ENCODE measurements at places on chromosomes 5 and 9. TPM values are rescaled to one million over a fixed set of nuclear protein-coding genes. Genes with fewer than 3 reads are reported as not detected.

Gene SLC45A2
- total RNA-seq, result not detected

Gene CDKN2A
- 11.6 TPM for total RNA-seq

Gene ORM2
- total RNA-seq, result not detected

Gene C9orf72
- total RNA-seq, result 21.3 TPM

Gene CSF2
- total RNA-seq, result not detected

Gene PCDHA1
- not detected for total RNA-seq

Gene TRIM7
- total RNA-seq, result 12.1 TPM

Gene TMEM232
- 2.4 TPM for total RNA-seq

Gene OR1K1
- total RNA-seq, result not detected

Gene ACOT12
- total RNA-seq, result 1.7 TPM

Gene FAM81B
- not detected for total RNA-seq

Gene OR1J2
- total RNA-seq, result not detected

Gene PRUNE2
- total RNA-seq, result 23.2 TPM

Gene DNM1
- 36.6 TPM for total RNA-seq

All from tibial nerve (tissue), 4 donors.